Stimulated activated CD8-positive, alpha-beta memory T cell treated with anti-CD3 and anti-CD28 coated beads, Interleukin-15, amount 100 ng/mL, for 4 hours (primary cell): ENCODE measurements at places on chromosomes 1 and 21.

GRCh38 chr1:167197692-167198091 is 23.0 kb upstream of the POU2F1 start:
- no peak for DNase-seq

- no peak for DNase-seq
Measured at GRCh38 chr1:156709757-156710489, 4.5 kb upstream of the CRABP2 start.

- DNase-seq, result no peak
Measured at GRCh38 chr1:203112475-203112874, 15.1 kb upstream of the ADORA1 start.

DNA sequence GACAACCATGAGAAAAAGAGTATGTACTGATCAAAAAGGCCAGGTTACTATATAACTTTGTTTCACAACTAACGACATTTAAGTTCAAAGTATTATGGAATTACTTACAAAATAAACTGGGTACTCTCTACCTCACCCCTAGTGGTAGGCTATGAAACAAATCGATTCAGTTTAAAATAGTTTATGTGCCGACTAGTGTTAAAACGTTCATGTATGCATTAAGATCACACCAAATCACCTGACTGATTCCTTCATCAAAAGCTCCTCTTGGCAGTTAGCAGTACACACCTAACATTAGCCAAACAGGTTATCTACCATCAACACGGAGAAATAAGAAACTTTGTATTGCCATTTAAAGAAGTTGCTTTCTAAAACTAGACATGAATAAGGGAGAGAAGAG is 137.1 kb downstream of the AKT3 start:
- no peak for DNase-seq

- DNase-seq, result no peak
Measured at GRCh38 chr1:209885403-209886218, 52.4 kb upstream of the SYT14 start.
